Activated CD4-positive, alpha-beta T cell treated with anti-CD3 and anti-CD28 coated beads for 48 hours (primary cell): ENCODE measurements at places on chromosomes 12 and 14.
A peak's percentile ranks its signal among the peaks of the same experiment; 100 is the strongest.

GRCh38 chr12:14946162-14946561 lies 7.8 kb upstream of the ERP27 start:
- DNase-seq, result no peak

DNA sequence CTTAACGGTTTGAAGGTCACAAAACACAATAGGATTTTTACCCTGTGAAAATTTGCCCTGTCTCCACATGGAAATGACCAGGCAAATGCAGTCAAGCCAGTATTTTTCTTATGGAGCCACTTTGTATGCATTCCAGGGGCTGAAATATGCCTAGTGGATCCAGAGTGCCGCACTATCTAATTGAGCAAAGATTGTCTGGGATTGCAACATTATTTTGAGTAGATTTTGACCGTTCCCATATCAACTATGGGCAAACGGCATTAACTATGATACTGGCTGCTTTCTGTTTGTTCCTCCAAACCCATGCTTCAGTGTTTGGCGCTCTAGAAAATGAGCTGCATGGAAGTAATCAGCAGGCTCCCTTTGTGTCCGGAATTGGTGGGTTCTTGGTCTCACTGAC lies 223.0 kb downstream of the BTG1 start:
- DNase-seq, result no peak

- no peak for DNase-seq
Measured at GRCh38 chr12:103997286-103997900, 31.7 kb downstream of the TDG start.

- DNase-seq, result no peak
Measured at GRCh38 chr12:48151103-48151771, 6.1 kb downstream of the ASB8 start.

DNA sequence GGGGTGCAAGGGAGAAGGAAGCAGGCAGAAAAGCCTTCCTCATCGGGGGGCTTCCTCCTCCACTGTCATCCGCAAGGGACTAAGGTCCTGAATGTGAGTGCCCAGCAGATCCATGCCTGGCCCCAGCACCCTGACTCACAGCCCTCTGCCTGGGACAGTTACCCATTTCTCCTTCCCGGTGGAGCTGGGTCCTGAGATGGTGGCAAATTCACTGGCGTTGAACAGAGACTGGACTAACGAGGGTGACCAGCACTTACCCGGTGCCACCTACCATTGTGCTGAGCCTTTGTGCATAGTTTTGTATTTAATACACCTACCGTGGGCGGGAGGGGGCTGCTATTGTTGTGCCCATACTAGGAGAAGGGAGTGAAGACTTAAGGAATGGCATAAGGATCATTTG lies 30.9 kb upstream of the PLEKHG6 start:
- DNase-seq, result no peak

GRCh38 chr14:37046815-37047214 lies 125.6 kb downstream of the SLC25A21 start:
- DNase-seq, result no peak

DNA sequence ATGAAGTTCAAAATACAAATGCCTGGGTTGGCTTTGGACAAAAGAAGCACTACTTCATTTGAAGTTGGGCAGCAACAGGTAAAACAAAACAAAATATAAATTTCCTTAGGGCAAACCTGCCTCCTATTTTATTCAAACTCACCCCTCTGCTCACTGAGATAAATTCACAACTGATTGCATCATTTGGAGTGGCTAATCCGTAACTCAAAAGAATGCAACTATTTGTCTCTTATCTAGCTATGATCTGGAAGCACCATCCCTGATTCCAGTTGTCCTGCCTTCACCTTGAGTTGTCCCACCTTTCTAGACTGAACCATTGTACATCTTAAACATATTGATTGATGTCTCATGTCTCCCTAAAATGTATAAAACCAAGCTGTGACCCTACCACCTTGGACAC lies 145.0 kb downstream of the CCER1 start:
- DNase-seq, result no peak

DNA sequence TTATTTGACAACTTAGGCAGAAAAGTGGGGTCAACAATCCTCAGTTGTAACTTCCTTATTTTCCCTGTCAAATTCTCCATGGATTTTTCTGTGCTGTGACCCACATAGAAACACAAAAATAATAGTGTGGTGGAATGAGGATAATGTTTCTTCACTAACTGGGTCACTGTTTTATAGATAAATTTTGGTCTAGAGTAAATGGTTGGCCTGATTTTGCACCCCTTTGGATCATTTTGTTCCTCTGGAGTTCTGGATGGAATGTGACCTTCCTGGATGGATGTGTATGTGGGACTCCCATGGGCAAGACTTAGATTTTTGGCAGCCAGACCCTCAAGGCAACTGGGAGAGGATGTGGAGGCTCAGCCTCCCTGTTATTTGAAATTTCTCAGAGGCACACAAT lies 52.7 kb upstream of the RNU6-8 start:
- no peak for DNase-seq

DNA sequence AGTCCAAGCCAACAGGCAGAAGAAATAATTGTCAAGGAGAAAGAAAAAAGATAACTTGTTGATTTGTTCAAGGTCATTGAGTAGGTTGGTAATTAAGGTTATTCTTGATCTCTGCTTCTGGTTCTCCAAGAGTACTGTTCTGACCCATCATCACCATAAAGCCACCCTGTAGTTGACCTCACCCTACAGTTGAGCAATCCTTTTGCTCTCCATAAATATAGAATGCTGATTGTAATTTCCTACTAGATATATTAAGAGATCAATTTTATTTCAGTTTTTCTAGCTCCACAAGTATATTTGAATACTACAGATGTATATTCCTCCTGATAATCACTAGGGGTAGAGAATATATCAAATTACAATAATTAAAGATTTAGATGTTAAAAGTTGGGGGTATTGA lies 350.5 kb upstream of the PDE3A start:
- no peak for DNase-seq

- DNase-seq, result peak; percentile 35
Measured at GRCh38 chr14:65103150-65103760, 938 bp upstream of the MAX start.

GRCh38 chr12:132588319-132588718 lies 22.1 kb downstream of the LRCOL1 start:
- no peak for DNase-seq

GRCh38 chr14:57060276-57060955 lies 208.3 kb downstream of the EXOC5 start:
- DNase-seq, result peak; percentile 54

DNA sequence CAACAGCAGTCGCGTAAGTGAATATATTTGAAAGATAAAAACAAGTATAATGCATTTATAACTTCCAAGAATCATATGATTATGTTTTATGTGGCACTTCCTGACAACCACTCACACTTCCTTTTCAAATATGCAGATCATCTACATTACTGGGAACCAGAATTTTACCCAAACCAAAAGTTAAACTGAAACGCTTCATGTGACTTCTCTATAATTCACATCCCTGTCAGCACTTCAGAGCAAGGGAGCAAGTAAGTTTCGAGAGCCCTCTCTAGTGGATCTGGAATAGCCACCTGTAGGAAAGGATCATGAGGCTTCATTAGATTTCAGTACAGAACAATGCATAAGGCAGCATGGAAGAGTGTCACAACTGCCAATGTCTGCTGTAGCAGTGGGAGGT lies 13.7 kb upstream of the ALX1 start:
- DNase-seq, result no peak

GRCh38 chr12:673849-674248 lies 10.6 kb upstream of the NINJ2 start:
- no peak for DNase-seq

DNA sequence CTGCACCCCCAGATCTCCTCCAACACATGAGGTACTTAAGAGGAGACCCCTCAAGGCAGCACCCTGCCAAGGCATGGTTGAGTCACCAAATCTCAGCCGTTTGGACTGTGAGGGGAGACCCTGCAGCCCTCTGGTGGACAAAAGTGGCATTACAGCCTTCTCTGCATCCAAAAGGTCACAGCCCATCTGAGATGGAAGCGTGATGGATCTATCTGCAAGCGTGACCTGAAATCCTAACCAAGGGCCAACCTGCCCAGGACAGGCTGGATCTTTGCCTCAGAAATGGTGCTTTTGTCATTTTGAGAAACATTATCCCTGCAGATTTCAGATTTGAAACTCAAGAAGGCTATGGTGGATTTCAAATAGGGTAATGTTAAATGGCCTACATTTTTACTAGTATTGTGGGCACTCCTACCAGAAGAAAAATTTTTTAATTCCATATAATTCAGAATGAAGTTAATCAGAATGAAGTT lies 23.7 kb upstream of the DHRS4 start:
- DNase-seq, result peak; percentile 90

- no peak for DNase-seq
Measured at GRCh38 chr12:109902891-109903418, 2.9 kb downstream of the TCHP start.

GRCh38 chr14:64850369-64851137 lies 29.2 kb downstream of the SPTB start:
- DNase-seq, result no peak

DNA sequence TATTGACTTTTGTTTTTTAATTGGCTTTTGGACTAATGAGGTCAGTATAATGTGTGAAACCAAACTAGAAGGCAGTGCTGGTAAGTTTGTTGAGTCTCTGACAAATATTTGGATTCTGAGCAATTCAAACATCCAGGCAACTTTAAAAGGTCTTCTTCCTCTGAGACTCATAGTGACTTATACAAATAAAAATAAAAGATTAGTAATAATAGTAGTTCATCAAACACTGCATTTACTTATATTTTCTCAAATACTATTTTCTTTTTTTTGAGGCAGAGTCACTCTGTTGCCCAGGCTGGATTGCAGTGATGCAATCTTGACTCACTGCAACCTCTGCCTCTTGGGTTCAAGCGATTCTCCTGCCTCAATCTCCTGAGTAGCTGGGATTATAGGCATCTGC lies 337.9 kb downstream of the DAD1 start:
- no peak for DNase-seq

- peak; percentile 75 for DNase-seq
Measured at GRCh38 chr14:76955575-76956315, 72.8 kb downstream of the IRF2BPL start.

DNA sequence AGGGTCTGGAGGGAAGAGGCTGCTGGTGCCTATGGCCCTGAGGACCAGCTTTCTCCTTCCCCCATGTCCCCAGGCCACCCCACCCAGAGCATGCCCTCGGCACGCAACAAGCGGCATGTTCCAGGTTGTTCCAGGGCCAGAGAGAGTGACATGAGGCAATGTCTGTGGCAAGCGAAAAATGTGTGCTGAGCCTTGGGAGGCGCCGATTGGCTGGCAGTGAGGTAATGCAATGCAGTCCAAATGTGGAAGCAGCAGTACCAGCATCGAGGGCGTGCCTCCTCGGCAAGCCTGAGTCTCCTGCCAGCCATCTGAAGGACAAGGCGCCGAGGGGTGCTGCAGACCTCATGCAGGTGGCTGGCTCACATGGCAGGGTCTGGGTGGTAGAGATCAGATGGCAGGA lies 423.8 kb downstream of the NRXN3 start:
- no peak for DNase-seq

DNA sequence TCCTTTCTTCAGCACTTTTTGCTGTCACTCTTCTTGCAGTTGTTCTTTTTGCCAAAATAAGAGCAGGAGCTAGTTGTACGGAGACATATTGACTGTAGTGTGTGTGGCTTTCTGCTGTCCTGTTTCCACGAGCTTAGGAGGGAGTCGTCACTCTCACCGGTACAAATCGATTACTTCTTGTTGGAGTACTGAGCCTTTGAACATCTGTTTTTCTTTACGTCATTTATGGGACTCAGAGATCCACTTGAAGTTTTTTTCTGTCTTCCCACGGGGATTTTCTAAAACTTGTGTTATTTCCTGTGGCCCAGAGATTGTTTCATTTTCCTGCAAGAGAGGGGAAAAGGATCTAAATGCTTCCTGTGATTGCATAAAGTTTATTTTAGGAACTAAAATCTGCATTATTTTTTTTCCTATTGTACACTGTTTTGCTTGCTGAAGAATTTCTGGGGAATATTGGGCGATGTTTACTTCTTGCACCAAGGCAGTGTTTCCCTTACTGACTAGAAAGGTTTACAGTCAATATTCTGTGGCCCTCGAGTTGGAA lies 199.8 kb upstream of the ARHGAP5 start:
- no peak for DNase-seq

- no peak for DNase-seq
Measured at GRCh38 chr12:117603316-117604113, 242.1 kb upstream of the NOS1 start.

DNA sequence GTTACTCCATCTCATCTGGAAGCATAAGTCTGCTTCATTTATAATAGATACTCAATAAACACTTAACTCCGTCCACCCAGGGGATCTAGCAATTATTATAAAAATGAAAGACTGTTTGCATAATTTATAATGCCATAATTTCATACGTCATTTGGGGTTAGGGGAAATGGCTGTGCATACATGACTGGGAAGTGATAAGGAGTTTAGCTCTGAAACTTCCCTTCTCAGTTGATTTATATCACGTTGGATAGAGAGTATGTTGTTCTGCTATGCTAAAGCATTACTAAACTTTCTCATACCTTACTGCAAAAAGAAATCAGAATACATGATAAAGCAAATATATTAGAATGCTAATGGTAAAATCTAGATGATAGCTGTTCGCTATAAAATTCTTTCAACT lies 90.4 kb upstream of the DYNC1H1 start:
- DNase-seq, result no peak

GRCh38 chr14:32524609-32525375 lies 195.7 kb downstream of the AKAP6 start:
- DNase-seq, result no peak

DNA sequence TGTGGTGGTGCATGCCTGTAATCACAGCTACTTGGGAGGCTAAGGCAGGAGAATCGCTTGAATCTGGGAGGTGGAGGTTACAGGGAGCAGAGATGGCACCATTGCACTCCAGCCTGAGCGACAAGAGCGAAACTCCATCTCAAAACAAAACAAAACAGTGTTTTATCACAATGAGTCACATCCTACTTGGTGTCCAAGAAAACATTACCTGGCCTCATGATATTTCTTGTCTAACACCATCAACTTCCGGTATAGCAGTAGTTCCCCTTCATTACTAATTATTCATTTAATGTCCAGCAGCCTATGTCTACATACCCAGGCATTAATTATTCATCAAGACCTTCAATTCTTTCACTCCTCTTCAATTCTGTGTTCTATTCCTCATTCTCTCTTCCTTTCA lies 115.5 kb downstream of the CCDC59 start:
- no peak for DNase-seq

DNA sequence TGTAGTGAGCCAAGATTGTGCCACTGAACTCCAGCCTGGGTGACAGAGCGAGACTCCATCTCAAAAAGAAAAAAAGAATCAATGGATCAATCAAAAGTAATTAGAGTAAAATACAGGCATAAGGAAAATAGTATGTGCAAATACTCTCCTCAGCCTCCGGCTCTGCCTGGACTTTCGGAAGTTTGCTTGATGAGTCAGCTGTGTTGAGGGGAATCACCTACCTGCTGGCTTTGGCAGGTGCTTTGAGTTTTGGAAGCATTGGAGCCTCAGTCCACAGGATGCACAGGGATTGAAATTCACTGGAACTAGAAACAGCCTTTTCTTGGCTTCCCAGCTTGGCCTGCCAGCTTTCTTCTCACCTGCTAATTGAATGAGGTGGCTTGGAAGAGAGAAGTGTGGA lies 268.2 kb downstream of the PCNX1 start:
- no peak for DNase-seq
